Stimulated activated CD4-positive, alpha-beta T cell treated with anti-CD3 and anti-CD28 coated beads, Interleukin-1b, Interleukin-23, amount 100 ng/mL, for 4 hours (primary cell): ENCODE measurements at places on chromosomes 11 and 22.

- no peak for DNase-seq
These were observed 1006.4 kb downstream of the BRD1 start for GRCh38 chr22:48821346-48821690.

DNA sequence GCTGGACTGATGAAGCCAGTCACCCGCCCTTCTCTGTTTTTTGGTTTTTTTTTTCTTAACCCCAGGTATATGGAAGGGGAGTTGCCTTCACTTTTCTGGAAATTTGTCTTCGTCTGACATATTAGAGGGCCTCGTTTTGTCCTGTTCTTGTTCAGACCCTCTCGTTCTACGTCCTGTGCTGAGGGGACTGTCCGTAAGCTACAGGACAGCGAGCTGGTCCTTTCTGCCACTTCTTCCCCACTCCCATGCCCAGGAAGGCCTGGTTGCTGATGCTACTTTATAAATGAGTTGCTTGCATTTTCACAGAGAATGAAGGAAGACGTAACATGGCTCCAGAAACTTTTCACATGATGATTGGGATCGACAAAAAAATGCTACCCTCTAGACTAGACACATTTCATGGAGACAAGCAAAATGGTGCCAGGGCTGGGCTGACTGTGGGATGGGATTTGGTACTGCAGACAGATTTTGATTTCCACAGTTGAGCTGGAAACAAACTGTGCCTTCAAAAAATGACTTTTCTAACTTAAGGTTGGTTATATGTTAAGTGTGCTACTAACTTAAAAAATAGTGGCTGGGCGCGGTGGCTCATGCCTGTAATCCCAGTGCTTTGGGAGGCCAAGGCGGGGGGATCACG, 27.2 kb upstream of the CRKL start:
- no peak for DNase-seq

- no peak for DNase-seq
These were observed 38.6 kb upstream of the PRR5 start for GRCh38 chr22:44663256-44663999.

DNA sequence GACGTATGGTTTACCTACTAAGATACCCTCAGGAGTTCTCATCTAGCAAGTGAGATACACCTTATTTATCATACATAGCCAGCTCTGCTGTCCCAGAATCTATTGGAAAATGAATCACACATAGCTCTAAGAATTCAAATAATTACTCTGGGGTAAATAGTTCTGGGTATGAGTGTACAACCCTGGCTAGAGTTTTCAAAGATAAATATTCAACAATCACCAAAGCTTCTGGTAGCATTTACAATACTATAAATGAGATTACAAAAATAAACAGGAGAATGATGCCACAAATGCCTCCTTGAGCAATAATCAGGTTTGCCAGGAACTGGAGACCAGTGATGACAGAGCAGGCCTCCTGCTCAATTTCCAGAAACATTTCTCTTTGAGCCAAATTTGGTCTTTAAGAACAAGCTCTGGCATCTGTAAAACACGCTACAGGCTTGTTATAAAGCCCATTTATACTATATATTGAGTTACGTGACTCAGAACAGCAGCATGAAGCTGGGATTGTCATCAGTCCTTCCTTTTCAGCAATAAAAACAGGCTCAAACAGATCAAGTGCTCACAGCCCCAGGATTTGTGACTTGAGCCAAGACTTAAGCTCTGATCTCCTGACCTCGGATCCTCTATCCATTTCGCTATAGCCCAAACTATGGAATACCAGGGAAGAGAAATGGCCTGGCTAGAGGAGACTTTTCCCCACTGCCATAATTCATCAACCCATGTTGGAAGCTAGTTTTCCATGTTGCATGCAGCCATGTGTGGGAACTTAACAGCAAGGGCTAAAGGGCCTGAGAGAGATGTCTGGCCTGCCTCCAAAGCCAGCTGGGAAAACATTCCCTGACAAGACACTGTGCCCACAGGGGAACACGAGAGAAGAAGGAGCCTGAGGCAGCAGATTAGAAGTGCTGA, 19.7 kb downstream of the RAB30 start:
- DNase-seq = no peak

DNA sequence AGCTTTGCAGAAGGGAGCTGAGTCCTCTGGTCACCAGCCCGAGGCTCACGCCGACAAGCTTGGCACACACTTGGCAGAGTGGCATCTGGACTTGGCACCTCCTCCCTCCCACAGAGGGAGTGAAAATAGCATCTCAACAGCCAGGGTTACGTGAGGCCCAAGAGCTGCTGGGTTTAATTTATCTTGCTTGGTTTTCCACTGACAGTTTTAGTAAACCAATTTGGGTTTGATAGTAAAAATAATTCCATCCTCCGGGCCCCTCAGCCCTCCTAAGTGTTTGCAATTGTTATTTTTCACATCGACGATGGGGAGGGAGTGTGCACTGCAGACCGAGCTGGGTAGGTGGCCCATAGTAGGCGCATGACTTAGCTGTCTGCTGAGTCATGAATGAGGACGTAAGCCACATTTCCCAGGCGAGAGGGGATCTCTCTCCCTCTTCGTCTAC, 107.6 kb upstream of the ASPHD2 start:
- DNase-seq = no peak

DNA sequence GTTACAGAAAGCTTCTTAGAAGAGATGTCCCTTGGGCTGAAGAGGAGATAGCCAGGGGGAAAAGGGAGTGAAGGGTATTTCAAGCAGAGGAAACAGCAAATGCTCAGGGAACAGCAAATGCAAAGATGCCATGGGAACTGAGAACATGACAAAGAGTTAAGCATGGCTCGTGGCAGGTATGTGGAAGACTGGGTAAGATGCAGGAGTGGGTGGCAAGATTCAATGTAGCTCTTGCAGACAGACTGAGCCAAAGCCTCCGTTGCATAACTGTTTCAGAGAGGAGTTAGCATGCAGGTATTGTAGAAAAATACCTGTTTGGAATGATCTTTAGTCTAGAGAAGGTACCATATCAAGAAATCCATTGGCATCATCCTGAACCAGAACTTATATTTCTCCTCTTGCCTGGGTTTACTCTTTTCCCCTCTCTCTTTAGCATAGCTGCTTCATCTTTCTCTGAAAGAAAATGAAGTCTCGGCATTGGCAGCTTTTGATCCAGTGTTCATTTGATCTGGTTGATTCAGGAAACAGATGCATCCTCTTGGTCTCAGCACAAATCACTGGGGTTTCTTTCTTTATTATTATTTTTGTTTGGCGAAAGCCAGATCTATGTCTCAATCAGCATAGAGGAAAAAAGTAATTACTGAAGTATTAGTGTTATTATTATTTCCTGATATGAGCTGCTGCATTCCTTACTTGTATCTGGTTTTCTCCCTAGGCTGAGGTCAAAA, 41.7 kb upstream of the NUP160 start:
- no peak for DNase-seq

- DNase-seq = no peak
These were observed 40.1 kb upstream of the TIMP3 start for GRCh38 chr22:32761251-32761903.

GRCh38 chr22:30435674-30436126, 10.1 kb downstream of the MTFP1 start:
- peak; percentile 50 for DNase-seq

DNA sequence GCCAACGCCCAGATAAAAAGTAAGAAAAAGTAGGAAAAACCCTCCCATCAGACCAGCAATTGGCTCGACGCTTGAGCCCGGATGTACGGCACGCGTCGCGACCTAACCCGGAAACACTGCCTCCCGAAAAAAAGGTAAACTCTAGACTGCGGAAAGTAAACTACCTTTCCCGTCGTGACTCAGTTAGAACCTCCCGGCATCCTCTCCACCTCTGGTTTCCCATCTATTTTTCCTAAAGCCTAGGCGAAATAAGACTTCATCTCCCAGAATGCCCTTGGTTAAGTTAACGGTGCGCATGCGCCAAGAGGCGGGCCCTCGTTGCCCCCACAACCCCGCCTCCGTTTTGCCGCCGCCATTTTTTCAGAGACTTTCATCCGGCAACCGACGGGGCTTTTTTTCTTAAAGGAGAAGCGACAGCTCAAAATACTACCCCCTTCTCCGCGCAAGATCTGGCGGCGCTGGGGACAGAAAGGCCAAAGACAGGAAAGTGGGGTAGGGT, 678 bp upstream of the ZFP91 start:
- DNase-seq = peak; percentile 92
